C1 segment of cervical spinal cord (tissue), 14 donors: ENCODE measurements at places on chromosomes 5 and 9.

DNA sequence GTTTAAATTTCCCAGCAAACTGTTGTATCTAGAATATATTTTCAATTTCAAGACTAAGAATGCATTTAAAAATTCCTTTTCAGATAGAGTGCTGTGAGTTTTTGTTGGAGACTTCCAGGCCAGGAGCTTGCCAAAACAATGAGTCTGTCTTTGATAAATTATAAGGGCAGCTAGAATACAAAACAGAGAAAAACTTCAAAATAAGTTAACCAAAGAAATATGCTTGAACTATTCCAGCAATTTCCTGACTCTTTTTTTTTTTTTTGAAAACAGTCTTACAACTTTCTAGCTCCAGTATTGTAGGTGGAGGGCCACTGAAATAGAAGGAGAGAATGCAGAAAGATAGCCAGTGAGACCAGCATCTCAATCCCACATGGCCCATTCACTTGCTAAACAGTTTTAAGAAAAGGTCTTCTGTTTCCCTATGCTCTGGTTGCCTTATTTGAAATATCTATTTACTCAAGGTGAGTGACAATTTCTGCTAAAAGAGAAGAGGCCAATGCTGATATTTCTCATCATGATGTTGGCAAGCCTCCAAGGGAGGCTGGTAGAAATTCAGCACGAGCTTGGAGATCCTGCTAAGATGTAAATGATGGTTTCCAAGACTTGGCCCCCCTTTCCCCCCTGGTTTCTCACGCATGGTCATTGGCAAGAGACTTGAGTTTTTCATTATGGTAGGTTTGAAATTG is 103.2 kb downstream of the USP20 start:
- DNase-seq: peak; percentile 36

GRCh38 chr5:655406-655805 is 37.7 kb downstream of the TPPP start:
- no peak for DNase-seq

DNA sequence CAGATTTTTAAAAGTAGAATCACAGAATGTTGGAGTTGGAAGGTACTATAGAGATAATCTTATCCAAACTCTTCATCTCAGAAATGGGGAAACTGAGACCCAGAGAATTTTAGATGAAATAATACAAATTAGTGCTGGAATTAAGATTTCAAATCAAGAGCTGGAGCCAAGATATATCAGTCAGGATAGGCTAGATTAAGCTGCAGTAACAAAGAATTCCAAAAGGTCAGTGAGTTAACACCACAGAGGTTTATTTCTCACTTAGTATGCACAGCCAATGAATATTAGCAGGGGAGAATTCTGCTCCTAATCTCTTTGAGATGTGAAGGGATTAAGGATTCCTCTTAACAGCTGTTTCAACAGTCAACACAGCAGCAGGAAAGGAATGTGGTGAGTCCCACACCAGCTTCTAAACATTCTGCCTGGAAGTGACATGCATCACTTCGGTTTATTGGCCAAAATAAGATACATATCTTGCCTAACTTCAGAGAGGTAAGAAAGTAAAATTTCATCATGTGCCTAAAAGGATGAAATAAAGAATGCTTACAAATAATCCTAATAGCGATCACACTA is 136.8 kb downstream of the FRMD3 start:
- no peak for DNase-seq

DNA sequence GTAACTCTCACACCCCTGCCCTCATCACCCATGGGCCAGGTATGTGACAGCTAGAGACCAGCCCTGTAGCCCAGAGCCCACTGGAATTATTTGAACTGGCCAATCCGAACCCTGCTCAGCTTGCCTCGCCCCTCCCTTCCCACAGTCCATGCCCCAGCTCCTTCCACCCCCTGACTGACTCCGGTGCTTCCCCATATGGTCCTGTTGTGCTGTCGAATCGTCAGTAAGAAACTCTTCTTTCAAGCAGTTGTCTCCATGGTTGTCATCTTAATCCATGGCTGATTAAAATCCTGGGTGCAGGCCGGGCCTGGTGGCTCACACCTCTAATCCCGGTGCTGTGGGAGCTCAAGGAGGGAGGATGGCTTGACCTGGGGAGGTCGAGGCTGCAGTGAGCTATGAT is 118.5 kb downstream of the COL23A1 start:
- DNase-seq: no peak

GRCh38 chr5:37945446-37945845 is 105.6 kb upstream of the GDNF start:
- DNase-seq: no peak

- DNase-seq: no peak
These were observed 144.1 kb upstream of the ACTBL2 start for GRCh38 chr5:57626703-57627102.

DNA sequence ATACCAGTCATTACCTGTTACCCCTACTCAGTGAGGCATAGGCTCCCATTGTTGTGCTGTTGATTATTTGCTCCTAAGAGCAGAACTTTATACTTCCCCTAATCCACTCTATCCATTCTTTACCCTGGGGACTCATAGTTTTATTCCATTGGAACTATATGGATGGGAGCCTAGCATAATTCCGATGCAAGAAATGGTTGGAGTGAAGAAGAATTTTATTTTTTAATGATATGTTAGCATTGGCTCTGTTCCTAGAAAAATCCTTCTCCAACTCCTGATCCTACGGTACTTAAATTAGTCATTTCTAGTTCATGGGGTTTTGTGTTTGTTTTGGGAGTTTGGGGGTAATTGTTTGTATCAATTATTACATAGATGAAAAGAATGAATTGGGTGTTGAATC is 191.5 kb downstream of the GOLPH3 start:
- DNase-seq: no peak

- DNase-seq: no peak
These were observed 145.0 kb downstream of the PSAT1 start for GRCh38 chr9:78441822-78442431.

DNA sequence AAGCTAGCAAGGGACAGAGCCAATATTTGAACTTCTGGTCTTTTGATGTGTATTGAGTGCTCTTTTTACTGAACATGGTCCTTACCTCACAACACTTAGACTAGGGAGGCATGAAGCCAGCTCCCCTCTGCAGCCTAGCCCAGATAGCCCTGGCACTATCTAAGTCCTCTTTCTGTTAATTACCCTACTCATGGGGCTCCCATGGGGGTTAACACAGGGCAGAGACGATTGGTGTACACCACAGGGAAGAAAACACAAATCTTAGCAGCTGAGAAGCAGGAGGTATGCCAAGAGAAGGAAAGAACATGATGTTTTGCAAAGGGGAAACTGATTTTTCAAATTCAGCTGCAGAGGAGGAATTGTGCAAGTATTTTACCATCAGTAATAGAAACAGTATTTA is 383.8 kb downstream of the TMEM232 start:
- no peak for DNase-seq

DNA sequence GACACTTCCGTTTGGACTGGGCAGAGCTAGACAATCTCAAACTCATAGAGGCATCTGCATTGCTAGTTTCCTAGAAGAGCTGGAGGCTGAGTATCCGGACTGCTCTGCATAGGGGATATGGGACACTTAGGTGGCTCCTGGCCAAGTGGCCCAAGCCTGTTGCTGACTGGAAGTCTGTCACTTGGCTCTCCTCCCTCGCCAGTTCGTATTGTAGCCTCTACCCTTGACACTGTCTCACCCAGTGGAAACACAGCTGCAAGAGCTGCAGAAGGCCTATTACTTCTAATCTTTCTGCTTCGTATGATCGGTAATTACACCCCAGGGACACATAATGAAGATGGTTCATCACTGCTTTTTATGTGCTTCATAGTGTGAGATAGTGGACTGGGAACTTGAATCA is 34.7 kb downstream of the ITGA1 start:
- no peak for DNase-seq

- no peak for DNase-seq
These were observed 259.2 kb downstream of the ARRDC3 start for GRCh38 chr5:91123901-91124300.

- no peak for DNase-seq
These were observed 53.6 kb downstream of the GADD45G start for GRCh38 chr9:89658401-89658800.

- no peak for DNase-seq
These were observed 81.8 kb downstream of the ARSB start for GRCh38 chr5:78903353-78903752.

DNA sequence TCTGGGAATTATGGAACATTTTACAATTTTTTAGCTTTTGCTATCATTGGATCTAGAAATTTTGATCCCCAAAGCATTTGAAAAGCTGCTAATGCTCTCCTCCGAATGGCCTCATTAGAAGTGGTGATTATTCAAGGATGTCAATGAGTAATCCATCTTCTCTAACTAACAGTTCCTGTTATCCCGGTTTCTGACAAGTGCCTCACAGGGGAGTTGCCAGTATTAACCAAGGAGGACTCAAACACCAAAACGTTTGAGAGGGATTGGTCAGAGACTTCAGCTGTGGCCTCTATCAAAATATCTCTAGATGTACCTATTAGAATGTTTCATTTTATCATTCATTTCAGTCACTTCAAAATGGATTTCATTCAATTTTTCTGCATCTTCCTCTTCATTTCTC is 208.3 kb upstream of the ITGA1 start:
- DNase-seq: no peak

DNA sequence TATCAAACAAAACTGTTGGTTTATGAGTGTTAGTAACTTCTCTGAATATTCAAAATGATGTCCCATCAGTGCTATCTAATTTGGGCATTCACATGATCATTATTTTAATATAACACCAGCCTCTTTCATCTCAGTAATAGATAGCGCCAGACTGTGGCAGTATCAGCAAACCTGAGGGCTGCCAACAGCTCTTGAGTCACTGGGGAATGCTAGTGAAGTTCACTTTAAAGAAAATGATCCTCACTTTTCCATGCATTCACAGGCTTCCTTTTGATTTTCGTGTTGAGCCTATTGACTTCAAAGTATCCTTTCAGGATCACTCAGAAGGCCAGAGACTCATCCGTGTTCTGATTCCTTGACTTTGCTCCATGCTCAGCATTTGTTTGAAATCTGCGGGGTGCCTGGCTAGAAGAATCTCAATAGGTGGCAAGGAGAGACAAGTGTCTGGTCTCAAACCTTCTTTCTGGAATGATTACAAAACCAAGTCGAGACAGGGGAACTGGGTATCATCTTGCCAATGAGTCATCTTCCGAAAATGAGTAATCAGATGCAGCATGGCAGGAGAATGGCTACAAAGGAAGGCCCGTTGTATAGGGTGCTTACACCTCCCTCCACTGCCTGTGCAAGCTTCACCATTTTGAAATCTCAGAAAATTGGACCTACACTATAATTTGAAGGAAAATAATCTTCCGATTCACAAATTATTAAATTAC is 509.1 kb downstream of the RASEF start:
- DNase-seq: no peak

DNA sequence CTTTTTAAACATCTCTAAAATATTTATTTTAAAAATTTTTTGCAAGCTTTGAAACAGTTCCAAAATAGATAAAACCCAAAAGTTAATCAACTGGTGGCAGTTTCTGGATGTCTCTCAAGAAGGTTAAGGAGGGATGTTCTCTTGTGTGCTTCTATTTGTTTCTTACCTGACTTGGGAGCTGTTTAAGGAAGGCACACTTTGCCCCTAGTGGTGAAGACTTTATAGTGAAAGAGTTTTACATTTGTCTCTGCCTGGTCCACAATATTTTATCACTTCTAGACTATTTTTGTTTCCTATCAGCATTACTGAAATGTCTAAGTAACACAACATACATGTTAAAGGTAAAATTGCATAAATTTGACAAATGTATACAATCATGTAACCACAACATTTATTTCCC is 552.8 kb downstream of the SEMA5A start:
- DNase-seq: no peak
